BE2C (cell line): ENCODE measurements at places on chromosomes 5 and 9.

- no peak for DNase-seq
Measured at GRCh38 chr9:87269296-87270176, 228.1 kb upstream of the DAPK1 start.

DNA sequence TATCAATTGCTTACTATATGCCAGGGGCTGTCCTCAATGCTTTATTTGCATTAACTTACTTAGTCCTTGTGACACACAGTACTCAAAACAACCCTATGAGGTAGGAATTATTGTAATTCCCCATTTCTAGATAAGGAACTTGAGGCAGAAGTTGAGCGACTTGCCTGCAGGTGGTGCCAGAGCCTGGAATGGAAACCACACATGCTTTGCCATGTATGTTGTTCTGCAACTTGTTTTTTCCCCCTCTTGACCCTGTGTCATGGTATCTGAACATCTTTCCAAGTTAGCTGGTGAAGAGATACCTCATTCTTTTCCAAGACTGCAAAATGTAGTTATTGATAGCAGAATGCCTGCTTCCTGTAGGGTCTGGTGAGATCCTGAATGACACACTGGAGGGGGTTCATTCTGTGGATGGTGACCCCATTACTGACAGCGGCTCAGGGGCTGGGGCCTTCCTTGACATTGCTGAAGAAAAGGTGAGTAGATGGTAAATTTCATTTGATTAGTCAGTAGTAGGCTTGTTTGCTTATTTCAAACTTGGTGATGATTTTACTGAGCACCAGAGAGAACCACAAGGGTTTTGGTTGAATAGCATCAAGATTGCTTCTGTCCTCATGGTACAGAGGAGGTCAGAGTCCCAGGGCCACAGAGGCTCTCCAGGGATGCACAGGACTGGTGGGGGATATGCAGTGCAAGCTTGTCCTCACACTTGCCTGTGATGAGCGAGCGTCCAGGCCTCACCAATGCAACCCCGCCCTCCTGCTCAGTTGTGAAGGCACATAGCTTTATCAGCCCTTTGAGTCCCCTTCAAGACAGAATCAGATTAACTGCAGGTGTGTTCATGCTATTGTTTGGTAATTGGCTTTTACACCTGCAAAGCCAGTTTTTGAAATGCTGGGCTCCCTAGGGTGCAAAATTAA, 57.0 kb downstream of the COL15A1 start:
- peak; percentile 46 for DNase-seq

DNA sequence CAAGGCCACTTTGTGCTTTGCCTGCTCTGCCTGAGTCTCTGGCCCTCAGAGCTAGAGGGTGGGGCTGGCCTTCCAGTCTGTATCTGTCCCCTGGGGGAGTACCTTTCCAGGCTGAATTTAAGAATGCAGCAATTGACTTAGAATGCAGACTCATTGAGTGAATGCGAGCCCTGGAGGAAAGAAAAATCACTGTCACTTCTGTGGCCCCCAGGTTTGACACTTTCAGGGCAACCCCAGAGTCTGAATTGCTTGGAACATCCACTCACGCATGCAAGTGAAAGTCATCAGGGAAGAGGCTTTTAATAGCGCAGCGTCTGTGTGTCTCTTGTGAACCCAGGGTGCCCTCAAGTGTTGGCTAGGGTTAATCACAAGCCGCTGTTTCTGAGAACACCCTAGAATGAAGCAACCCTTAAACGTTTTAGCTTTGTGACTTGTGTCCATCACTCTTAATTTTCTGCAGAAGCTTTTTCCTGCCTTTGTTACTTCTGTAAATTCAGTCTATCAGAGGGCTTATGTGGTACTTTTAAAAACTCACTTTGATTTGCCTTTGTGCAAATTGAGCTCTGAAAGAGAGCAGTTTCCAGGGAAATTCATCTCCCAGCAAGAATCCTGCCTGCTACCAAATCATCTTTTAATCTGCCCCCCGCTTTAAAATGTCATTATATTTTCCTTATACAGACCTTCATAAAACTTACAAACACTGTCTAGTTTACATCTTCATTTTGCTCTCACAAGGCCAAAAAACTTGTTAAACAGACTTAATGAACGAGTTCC, 146.8 kb upstream of the IQGAP2 start:
- peak; percentile 50 for DNase-seq

- DNase-seq, result no peak
Measured at GRCh38 chr9:123784518-123784917, 145.4 kb downstream of the DENND1A start.

DNA sequence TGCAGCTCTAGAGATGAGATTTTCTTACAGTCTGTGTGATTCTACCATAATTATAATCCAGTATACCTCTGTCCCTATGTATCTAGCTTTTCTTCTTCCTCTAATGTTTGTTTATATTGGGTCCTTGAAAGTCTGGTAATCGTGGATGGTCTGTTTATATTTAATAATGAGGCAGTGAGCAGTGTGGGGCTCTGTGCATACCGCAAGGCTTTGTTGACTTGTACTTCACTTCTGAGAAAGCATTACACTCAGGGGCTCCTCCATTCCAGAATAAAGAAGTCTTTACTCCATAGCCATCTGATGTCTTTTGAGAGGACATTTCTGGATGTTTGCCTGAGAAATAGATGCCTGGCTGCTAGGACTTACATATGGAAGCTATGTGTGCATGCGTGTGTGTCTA, 4.5 kb upstream of the MPDZ start:
- DNase-seq, result no peak

- DNase-seq, result no peak
Measured at GRCh38 chr5:145178641-145179523, 656.3 kb downstream of the PRELID2 start.

GRCh38 chr9:127589955-127590370, 22.1 kb upstream of the STXBP1 start:
- peak; percentile 74 for DNase-seq

GRCh38 chr5:24222876-24223275, 421.9 kb downstream of the CDH10 start:
- no peak for DNase-seq

DNA sequence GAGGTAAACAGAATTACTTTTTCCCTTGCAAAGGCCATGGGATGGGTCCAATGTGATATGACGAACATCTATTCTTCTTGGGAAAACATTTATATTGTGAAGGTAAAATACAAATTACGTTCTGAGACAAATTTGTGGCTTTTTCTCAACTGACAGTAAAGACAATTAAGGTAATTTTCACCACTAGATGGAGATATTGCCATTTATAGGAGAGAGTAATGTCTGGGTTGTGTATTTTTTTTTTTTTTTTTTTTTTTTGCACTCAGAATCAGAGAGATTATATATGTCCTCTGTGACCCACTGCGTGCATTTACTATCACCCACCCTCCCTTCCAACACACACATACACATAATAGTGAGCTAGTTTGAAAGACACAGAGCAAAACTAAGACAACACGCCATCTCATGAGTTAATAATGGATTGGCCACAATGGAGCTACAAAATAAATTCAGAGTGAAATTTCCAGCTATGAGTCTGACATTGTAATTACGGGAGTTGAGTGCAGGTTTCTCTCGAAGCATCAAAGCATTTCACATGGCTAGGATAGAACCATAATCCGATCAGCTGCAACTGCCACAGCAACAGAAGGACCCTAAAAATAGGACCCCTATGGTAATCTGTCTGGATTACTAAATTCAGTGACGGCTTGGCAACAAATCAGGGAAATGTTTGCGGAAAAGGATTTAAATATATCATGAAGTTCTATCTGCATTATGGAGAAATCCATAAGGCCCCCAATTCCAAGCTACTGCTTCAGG, 49.2 kb downstream of the ANXA1 start:
- DNase-seq, result no peak

DNA sequence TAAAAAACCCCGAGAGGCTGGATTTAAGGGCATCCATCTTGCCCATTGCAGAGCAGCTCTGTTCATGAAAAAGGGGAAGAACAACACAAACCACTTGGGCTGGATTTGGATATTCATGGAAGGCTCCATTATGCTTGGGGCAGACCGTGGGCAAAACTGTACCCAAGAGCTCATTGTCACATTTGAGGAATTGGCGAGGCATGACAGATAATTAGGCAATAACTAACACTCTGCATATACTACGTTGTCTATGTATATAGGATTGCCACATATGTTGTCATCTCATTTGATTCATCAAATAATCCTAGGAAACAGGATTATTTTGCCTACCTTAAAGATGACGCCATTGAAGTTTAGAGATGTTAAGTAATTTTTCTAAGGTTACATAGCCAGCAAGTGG, 255.4 kb downstream of the SMARCA2 start:
- no peak for DNase-seq

GRCh38 chr5:80934751-80935150, 25.4 kb upstream of the RASGRF2 start:
- DNase-seq, result no peak

- DNase-seq, result no peak
Measured at GRCh38 chr5:39021413-39021812, 52.8 kb downstream of the RICTOR start.

DNA sequence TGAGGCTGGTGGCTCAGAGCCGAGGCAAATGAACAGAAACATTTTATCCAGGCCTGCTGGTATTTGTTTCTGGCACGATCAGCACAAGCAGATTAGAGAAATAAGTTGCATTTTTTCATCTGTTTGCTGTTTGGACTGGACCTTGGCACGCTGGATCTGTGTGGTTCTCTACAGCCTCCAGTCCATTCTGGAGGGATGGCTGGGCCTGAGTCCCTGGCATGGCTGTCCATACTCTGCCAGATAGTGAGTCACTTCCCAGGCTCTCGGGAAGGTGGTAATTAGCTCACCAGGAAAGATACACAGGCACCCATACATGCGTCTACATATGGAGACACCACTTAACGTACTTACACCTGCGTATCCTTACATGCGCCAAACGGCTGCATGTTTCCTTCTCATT, 78.6 kb downstream of the SPRY4 start:
- DNase-seq, result no peak

GRCh38 chr9:14731294-14731981, 8.9 kb upstream of the CER1 start:
- DNase-seq, result no peak

- DNase-seq, result no peak
Measured at GRCh38 chr5:177539411-177539810, 15.0 kb downstream of the FAM193B start.

DNA sequence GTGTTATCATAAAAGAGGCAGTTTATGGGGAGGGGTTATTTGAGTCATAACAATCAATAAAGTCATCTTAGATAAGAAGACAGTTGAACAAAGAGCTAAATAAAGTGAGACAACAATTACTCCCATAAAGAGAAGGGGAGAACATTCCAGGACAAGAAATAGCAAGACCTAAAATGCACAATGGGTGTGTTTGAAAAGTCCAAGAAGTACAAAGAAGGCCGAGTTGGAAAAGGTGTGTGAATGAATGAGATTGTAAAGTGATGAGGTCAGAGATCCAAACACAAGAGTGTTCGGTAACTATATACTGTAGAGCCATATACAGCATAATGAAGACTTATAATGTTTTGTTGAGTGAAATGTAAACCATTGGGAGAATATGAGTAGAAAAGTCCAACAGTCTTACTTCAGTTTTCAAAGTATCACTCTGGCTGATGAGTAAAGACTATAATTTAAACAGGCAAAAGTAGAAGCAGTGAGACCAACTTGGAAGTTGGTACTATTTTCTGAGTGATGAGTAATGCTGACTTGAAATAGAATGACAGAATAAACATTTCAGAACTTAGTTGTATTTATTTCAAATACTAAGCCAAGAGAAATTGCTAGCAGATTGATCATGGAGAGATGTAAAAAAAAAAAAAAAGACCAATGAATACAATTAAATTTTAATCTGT, 868.7 kb upstream of the CDH9 start:
- no peak for DNase-seq

- no peak for DNase-seq
Measured at GRCh38 chr5:142669477-142669876, 16.4 kb downstream of the FGF1 start.

DNA sequence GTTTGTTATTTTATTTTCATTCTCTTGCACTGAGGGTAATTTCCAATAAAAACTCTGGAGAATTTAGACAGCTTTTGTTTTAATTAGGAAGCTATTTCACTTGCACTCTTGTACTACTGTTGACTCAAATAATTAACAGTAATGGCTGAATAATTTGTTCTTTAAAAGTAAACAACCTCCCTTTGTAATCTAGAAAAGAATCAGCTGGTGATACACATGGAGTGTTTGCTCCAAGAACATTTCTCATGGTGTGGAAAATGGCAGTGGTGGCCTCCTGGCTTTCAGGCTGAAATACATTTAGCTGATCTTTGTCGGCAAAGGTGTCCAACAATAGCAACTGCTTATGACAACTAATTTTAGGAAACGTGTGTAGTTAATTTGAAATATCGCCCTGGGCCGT, 129.4 kb downstream of the C9orf152 start:
- DNase-seq, result no peak

DNA sequence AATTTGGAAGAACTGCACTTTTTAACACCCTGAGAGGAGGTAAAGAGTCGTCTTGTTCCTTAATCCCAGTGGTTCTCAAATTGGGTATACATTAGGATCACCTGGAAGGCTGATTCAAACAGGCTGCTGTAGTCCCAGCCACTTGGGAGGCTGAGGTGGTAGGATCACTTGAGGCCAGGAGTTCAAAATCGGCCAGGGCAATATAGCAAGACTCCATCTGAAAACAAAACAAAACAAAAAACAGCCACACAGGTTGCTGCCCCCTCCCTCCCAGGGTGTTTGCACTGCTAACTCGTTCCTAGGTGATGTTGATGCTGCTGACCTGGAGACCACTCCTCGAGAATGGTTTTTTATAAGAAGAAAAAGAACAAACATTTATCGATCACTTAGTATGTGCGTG, 1.5 kb upstream of the TBC1D9B start:
- no peak for DNase-seq

GRCh38 chr5:167967494-167968177, 323.8 kb upstream of the WWC1 start:
- no peak for DNase-seq

GRCh38 chr9:130635721-130636647, 28.4 kb upstream of the PRDM12 start:
- DNase-seq, result no peak
